ENCODE measurements at places on chromosomes 13 and 19.

DNA sequence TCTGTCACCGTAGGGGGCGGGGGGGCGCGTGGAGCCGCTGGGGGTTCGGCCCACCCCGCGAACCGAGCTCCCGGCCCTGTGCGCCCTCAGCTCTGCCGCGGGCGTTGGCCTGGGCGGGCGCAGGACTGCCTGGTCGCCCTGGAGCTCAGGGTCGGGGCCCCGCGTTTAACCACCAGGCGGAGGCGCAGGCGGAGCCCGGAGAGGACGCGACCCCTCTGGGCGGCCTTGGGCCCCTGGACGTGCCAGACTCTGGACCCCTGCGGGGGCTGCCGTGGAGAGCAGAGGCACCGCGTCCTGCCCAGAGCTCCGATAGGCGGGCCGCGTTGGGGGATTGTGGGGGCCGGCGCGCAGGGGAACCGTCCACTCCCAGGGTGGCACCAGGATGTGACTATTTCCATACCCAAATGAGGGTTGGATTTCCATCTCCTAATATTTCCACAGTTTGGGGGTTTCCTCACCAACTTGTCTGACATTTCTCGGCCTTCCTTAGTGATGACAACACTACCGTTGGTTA is 13.0 kb upstream of the USP29 start:
- DNase-seq: no peak

- DNase-seq: no peak
These were observed 483.3 kb upstream of the SPRY2 start for GRCh38 chr13:80824229-80824628.

DNA sequence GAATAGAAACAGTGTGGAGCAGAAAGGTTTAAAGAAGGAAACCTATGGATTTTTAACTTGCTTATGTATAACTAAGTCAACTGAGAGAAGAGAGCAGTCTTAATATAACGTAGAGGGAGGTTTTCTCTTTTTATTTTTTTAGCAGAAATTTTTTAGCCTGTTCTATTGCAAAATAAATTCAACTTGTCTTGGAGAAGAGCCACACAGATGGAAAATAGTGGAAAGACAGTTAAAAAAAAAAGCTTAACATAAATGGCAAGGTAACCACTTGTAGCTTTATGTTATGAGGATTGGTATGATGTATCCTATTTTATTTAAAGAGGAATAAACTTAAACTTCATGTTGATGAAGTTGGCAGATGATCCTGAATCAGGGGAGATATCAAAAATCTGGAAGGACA is 312.4 kb downstream of the SHISA2 start:
- no peak for DNase-seq

- no peak for DNase-seq
These were observed 10.5 kb upstream of the SLC7A1 start for GRCh38 chr13:29605860-29606526.

DNA sequence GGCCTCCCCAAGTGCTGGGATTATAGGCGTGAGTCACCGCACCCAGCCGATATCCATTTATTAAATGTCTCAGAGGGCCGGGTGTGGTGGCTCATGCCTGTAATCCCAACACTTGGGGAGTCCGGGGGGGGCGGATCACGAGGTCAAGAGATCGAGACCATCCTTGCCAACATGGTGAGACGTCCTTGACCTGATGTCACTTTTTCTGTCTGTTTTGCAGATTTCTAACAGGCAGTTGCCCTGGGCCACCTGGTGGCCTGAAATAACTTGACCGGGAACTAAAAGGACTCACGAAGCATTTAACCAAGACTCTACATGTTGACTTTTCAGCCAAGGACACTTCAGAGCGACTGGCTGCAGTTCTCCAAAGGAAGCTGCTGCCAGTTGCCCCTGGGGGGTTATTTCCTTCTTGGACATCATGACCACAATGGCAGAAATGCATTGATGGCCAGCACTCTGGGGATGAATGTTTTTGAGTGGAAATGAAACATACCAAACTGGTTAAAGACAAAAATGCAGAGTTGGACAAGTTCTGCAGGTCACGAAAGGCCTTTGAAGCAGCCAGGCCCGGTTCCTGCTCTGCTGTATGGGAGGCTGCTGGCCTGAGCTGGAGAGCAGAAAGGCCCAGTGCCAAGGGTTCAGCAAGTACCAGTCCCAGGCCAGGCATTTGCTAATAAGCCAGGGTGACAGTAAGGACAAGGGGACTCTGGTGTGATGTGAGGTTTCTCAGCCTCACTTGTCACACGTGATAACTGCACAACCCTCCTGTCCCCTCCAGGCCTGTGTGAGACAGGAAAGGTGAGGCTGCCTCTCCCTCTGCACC is 8.3 kb downstream of the ZNF837 start:
- DNase-seq: no peak

GRCh38 chr13:111429064-111429558 is 108.7 kb downstream of the TEX29 start:
- DNase-seq: peak; percentile 7

GRCh38 chr19:30202060-30202600 is 170.1 kb upstream of the ZNF536 start:
- DNase-seq: no peak

GRCh38 chr19:12872941-12873890 is 8.0 kb downstream of the DNASE2 start:
- no peak for DNase-seq

- DNase-seq: no peak
These were observed 140.1 kb downstream of the RGCC start for GRCh38 chr13:41597348-41598041.
